ENCODE measurements at places on chromosomes 7 and 10. TPM values are rescaled to one million over a fixed set of nuclear protein-coding genes. Genes with fewer than 3 reads are reported as not detected.

The ZFAND4 gene
- total RNA-seq = 20.2 TPM

The CDNF gene
- total RNA-seq = 2.2 TPM

The OR2A12 gene
- total RNA-seq = not detected

The CROT gene
- total RNA-seq = 20.5 TPM

The MLXIPL gene
- 1.5 TPM for total RNA-seq

The TMEM270 gene
- not detected for total RNA-seq

The PVRIG gene
- total RNA-seq = not detected

The FFAR4 gene
- not detected for total RNA-seq

The CPA2 gene
- total RNA-seq = 0.73 TPM

The GIMAP7 gene
- total RNA-seq = not detected

The ZNF425 gene
- 7.3 TPM for total RNA-seq

The GNAT3 gene
- total RNA-seq = not detected

The TMEM184A gene
- 5.0 TPM for total RNA-seq

The TMUB1 gene
- total RNA-seq = 34.7 TPM

The CNNM1 gene
- total RNA-seq = 0.31 TPM

The CDHR3 gene
- total RNA-seq = 3.2 TPM

The CCM2 gene
- total RNA-seq = 35.1 TPM

The RBP3 gene
- not detected for total RNA-seq

The PTPRZ1 gene
- 3.4 TPM for total RNA-seq

The STEAP1B gene
- total RNA-seq = 0.58 TPM

The LIPN gene
- total RNA-seq = not detected

The OPN1SW gene
- not detected for total RNA-seq

The NSUN5 gene
- 18.6 TPM for total RNA-seq

The MYL7 gene
- total RNA-seq = 12.5 TPM

The GNGT1 gene
- total RNA-seq = not detected

The FGL2 gene
- 0.05 TPM for total RNA-seq

The PRKAR2B gene
- 7.8 TPM for total RNA-seq

The PAXIP1 gene
- 21.3 TPM for total RNA-seq

The PLEKHS1 gene
- total RNA-seq = not detected

The OR2A5 gene
- not detected for total RNA-seq

The PPP1R3A gene
- total RNA-seq = not detected

The HOXA10 gene
- 13.1 TPM for total RNA-seq

The APBB1IP gene
- not detected for total RNA-seq

The PARG gene
- total RNA-seq = 51.2 TPM

The ADCY1 gene
- 4.7 TPM for total RNA-seq

The LRRC4 gene
- total RNA-seq = 3.2 TPM

The SPDYE2 gene
- not detected for total RNA-seq

The ARHGAP22 gene
- 2.9 TPM for total RNA-seq

The PRKG1 gene
- 37.0 TPM for total RNA-seq

The EPO gene
- 0.27 TPM for total RNA-seq

The VPS26A gene
- total RNA-seq = 44.6 TPM

The CCL26 gene
- not detected for total RNA-seq

The FAM25C gene
- not detected for total RNA-seq

The PRSS2 gene
- total RNA-seq = not detected
